Stimulated activated CD8-positive, alpha-beta memory T cell treated with anti-CD3 and anti-CD28 coated beads, Interleukin-4, amount 100 ng/mL, for 1 hour (primary cell): ENCODE measurements at places on chromosomes 6 and 20.

- no peak for DNase-seq
These were observed 225.5 kb downstream of the BMP2 start for GRCh38 chr20:6993011-6993410.

DNA sequence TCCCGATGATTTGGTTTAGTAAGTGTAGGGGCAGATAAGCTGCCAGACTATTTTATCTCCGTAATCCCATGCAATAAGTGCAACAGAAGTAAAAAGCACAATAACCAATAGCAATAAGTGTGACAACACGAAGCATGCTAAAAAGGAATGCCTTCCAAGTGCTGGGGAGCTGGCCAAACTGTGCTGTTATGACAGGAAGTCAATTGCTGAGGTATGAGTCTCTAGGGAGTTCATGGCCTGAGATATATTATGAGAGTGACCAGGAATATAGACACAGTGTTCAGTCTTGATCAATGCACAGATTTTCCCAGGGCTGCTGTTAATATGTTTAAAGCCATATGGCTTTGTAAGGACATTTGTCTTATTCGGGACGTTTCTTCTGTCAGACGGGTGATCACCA lies 10.5 kb upstream of the ANGPT4 start:
- no peak for DNase-seq

GRCh38 chr6:116335612-116336215 lies 35.0 kb upstream of the DSE start:
- DNase-seq: no peak

DNA sequence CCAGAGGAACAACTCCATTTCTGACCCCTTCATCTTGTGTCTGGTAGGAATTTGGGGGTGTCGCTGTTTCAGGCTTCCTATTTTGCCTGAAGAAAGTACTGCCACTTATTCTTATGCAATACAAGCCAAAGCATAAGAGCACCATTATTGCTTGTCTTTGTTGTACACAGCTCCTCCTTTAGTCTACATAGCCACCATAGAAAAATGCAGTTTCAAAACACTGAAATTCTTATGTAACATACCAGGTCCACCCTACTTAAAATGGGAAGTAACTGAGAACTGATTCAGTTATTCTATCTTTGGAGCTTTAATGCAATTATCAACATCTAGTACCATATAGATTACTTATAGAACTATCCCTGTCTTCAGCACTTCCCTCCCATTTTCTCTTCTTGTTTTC lies 255.5 kb downstream of the ARHGAP18 start:
- DNase-seq: no peak

- no peak for DNase-seq
These were observed 103.6 kb downstream of the NOL4L start for GRCh38 chr20:32481311-32482142.

GRCh38 chr20:39227416-39227815 lies 265.3 kb downstream of the DHX35 start:
- no peak for DNase-seq

DNA sequence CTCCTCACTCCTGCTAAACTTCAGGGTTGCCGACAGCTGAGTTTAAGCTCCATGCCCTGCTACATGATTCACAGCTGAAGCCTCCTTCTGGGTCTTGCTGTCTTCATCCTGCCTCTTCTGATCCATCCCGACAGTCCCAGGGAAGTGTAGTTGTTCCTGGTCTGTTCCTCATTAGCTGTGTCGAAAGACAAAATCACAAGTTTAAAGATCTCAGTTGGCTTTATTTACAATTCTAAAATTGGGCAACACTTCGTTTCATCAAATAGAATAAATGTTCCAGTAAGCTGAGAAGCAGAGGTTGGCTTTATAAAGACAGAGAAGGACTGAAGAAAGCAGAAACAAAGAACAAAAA lies 4.1 kb upstream of the SLC2A10 start:
- DNase-seq: no peak

DNA sequence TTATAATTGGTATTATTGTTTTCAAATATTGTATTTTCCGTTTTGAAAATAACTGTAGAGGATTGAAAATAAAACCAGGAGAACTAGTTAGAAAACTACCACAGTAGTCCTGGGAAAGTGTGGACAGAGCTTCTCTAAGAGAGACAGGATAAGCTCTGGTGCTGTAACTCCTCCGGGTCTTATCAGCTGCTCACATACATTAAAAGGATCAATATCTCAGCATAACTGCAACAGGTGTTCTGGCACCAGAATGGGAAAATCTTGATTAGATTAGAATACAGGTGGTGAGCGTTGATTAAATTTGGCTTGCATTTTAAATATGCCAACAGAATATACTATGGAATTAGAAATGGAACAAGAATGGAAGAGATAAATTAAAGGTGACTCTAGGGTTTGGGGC lies 1138.9 kb upstream of the ADGRB3 start:
- DNase-seq: no peak

DNA sequence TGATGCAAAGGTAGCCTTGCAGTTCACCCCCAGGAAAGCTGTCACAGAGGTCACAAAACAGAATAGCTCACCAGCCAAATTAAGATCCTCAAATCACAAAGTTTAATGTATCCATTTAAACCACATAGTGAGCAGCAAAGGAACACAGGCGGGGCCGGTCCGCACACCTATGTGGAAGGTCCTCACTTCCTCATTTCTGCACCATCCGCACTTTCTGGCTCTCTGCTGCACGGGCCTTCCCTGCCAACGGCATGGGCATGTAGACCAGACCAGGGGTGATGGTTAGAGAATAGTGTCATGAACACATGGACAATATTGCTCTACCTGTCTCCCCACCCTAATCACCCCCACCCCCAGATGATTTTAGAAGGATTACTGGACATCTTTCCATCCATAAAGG lies 12.1 kb upstream of the TBXT start:
- DNase-seq: no peak

DNA sequence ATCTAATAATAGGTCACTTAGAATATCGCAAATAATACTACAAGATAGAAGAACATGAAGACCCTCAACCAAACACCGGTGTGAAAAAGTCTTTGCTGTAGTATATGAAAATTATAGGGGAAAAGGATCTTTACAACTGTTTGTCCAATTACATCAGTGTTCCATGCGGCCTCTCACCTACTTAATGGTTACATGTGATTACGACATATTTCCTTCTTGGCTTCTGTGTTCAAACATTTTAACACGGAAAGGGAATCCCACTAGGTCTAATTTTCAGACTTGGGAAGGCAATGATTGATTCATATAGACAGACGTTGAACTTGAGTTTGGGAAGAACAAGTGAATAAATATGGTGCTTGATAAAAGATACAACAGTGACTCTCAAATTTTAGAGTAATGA lies 273.4 kb downstream of the KIF16B start:
- no peak for DNase-seq

- no peak for DNase-seq
These were observed 20.9 kb downstream of the PHF20 start for GRCh38 chr20:35792740-35793139.

GRCh38 chr20:11124849-11125505 lies 451.2 kb upstream of the JAG1 start:
- no peak for DNase-seq
